ENCODE measurements at places on chromosomes 4 and X.

- DNase-seq = no peak
These were observed 300.1 kb downstream of the SPRY1 start for GRCh38 chr4:123696687-123697086.

DNA sequence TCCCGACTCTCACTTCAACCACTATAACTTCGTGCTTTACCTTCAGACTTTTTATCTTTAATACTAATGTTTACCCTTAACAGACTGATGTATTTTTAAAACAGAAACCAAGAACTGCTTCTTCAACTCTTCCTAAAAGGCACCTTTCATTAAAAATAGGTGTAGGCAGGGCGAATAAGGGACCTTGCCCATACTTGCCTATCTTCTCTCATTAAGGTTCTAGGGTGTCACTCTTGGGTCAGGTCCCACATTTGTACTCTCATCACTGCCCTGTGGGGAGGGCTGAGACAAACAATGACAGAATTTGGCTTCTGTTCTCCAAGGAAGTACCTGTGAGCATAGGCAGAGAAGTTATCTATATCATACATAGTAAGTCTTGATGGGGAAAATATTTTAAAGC lies 69.7 kb downstream of the ANKRD50 start:
- no peak for DNase-seq

DNA sequence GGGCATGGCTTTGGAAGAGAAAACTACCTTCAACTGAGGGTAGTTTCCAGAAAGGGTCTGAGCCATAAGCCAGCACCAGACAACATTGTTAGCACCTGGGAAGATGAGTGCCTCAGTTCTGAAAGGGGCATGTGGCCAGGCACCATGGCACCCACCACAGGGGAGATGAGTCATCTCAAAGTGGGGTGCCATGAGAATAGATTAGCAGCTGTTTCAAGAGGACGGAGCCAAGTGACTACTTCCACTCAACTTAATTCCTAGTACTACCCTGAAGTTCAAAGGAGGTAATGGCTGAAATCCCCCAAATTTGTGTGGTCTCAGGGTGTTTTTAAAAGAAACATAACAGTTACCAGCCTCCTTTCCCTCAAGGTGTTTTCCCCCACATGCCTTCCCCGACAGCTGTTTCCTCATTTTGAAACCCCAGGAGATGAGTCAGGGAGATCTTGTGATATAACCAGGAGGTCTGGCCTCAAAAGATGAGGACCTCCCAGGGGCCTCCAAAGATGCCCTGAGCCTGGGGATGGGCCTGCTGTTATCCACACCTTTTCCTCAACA lies 27.8 kb upstream of the FTHL17 start:
- DNase-seq = no peak

DNA sequence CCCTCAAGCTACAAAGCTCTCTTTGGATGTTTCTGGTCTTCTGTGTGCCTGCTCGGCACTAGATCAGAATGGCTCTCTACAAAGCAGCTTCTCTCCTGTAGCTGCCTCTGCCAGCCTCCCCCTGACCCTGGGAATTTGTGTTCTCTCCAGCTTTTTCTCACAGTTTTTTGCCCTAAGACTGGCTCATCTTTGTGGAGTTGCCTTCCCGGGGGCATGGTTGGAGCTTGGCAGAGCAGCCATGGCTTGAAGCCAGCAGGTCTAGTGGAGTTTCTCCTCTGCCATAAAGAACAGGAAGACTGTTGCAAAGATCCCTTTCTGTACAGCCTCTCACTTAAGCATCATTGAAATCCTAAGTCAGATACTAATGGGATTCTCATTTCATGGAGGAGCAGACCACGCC lies 163.3 kb upstream of the MAMLD1 start:
- no peak for DNase-seq

GRCh38 chrX:102985192-102985591 lies 48.1 kb downstream of the RAB40AL start:
- DNase-seq = no peak

DNA sequence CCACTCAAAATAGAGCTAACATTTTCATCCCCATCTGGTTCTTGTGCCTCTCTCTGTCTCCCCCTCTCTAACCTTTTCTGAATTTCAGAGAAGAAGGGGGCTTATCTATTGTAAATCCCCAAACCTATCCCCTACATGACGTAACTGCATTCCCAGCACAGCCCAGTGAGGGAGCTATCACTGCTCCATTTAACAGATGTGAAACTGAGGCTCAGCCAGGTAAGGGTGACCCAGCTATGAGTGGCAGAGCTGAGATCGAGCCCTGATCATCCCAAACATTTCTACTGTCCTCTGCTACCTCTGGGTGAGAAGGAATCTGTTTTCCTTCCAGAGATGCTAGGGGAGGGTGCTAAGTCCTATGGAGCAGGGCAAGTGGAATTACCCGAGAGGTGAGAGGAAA lies 107.5 kb downstream of the SLC2A9 start:
- DNase-seq = no peak
